ENCODE measurements at places on chromosomes 13 and 19.
A peak's percentile ranks its signal among the peaks of the same experiment; 100 is the strongest.

DNA sequence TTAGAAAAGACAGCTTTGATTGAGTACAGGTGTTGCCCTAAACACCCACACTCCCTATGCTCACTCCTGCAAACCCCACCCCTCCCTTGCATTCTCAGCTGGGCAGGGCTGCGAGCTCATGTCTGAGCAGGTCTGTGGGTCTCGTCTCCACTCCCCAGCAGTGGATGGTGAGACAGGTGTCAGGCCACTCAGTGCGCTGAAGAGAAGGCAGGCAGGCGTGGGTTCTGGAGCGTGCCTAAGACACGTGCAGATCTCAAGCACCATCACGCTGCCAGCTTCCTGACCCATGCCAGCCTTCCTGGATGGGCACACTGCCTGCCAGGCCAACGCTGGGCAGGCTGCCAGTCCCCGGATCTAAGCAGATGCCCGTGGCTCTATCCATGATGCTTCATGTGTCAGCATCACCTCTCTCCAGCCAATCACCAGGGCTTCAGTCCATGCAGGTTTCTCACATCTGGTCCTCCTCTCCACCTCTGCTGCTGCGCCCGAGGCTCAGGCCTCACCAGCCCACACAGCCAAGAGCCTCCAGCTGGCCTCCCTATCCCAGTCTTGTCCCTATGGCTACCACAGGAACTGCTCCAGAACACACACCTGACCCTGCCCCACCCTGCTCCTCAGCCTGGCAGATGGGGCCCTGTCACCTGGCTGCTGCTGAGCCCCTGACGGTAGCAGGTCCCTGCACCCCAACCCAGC, 42.6 kb downstream of the EPS15L1 start:
- DNase-seq: peak; percentile 6

GRCh38 chr19:41564515-41565378, 11.2 kb upstream of the CEACAM21 start:
- DNase-seq: no peak

DNA sequence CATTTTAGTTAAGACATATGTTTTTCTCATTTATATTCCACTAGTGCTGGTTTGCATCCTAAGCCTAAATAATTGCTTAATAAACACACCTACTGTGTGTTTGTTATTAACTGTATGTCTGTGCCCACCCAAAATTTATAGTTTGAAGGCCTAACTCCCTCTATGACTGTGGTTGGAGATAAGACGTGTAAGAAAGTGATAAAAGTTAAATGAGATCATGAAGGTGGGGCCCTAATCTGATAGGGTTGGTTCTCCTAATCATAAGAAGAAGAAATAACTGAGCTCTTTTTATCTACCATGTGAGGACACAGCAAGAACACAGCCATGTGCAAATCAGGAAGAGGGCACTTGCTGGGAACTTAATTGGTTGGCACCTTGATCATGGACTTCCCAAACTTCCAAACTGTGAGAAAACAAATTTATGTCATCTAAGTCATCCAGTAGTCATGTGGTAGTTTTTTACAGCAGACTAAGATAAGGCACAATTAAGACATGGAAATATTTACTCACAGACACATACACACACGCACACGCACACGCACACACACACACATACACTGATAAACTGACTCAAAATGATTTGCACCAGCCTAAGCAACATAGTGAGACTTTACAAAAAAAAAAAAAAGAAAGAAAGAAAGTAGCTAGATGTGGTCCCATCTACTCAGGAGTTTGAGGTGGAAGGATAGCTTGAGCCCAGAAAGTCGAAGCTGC, 662.1 kb downstream of the PCDH9 start:
- no peak for DNase-seq

- no peak for DNase-seq
Measured at GRCh38 chr19:49315111-49315510, 9.9 kb downstream of the SLC6A16 start.

DNA sequence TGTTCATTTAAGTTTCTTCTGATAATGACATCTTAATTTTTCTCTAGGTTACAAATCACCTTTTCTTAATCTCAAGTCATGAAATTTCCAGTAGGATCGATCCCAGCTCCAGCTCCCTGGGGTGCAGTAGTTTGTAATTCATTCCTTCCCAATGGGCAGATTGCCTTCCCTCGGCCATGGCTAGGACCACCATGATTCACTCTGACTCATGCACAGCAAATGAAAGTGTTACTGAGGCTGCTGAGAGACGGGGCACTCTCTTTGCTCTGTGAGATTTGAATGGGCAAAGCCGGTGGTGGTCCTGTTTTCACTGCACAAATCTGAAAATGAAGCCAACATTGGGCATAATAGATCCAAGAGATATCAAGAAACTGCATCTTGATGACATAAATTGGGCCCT, 202.8 kb upstream of the IRS2 start:
- DNase-seq: no peak

GRCh38 chr19:1065606-1066109, 1.3 kb upstream of the ARHGAP45 start:
- DNase-seq: no peak

DNA sequence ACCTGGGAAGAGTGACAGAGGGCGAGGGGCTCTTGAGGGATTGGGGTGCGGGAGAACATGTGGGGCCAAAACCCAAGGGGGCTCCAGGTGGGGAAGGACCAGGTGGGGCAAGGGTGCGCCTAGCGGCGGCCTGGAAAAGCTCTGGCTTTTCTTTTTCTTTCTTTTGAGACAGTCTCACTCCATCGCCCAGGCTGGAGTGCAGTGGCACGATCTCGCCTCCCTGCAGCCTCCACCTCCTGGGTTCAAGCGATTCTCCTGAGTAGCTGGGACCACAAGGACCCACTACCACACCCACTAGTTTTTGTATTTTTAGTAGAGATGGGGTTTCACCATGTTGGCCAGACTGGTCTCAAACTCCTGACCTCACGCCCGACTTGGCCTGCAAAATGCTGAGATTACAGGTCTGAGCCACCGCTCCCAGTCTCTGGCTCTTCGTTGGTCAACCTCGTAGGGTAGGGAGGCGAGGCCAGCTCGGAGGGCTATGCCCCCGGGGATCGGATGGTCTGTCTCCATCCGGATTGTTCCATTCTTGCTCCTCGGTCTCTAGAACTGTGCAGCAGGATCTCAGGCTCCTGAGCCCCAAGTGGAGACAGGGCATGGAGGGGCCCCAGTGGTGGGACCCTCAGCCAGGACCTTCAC, 3.7 kb downstream of the GADD45B start:
- DNase-seq: no peak

GRCh38 chr13:98083507-98083906, 59.4 kb upstream of the FARP1 start:
- DNase-seq: no peak

DNA sequence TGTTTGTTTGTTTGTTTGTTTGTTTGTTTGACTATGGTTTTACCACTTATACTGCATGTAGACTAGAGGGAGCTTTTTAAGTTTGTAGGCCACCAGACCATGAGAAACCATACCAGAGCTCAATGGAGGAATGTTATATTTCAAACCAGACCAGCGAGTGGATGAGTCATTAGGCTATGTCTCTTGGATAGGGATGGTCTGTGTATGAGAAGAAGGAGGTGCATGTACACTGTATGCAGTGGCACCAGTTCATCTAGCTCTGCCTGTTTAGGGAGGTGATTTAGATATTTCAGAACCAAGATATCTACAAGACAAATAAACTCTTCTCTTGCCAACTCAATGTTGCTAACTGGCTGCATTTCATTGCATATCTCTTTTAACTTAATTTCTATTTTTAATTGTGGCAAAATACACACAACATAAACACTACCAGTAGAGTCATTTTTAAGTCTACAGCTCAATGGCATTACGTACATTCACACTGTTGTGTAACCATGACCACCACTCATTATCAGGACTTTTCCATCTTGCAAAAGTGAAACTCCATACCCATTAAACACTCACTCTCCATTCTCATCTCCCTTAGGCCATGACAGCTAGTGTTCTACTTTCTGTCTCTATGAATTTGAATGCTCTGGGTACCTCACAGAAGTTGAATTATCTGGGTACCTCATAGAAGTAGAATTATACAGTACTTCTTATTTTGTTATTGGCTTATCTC, 29.2 kb downstream of the SYDE1 start:
- no peak for DNase-seq

GRCh38 chr13:28560612-28561011, 65.7 kb upstream of the FLT1 start:
- DNase-seq: no peak

DNA sequence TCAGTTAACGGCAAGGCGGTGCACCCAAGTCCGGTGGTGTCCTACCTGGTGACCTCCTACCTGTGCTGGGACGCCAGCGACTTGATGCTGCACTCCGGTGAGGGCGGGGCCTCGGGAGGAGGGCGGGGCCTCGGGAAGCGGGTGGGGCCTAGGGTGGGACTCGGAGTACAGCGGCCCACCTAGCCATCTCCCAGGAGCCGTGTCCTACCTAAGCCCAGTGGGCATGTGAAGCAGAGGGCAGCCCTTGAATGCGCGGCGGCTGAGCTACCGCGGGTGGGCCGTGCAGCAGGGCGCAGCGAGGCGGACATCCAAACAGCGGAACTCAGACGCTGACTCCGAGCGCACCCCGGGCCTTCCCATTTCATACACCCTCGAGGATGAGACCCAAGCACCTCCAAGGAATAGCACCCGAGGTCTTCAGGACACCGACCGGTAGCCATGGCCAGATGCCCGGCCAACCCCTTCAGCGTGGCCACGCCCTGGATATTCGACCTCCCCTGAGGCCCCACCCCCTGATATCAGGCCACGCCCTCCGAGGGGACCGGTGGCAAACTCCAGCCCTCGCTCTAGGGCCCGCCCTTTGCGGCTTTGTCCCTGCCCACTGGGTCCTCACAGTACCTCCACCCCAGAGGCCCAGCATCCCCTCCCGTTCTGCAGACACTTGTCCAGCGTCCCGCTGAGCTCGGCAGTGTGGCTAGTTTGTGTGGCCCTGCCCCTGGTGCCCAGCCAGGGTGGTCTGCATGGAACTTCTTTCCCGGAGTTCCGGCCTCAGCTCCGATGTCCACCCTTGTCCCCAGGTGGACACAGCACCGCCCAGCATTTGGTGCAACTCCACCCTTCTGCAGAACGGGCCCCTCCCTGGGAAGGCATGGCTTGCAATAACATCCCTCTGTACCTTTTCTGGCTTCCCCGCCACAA, 5.4 kb downstream of the KLK1 start:
- peak; percentile 39 for DNase-seq

DNA sequence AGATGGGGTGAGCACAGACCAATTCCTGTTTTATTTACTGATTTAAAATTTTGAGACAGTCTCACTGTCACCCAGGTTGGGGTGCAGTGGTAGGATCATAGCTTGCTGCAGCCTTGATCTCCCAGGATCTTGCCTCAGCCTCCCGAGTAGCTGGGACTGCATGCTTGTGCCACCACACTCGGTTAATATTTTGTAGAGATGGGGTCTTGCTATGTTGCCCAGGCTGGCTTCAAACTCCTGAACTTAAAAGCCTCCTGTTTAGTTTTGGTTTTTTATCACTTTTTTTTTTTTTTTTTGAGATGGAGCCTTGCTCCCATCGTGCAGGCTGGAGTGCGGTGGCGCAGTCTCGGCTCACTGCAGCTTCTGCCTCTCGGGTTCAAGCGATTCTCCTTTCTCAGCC, 4.7 kb downstream of the UBA52 start:
- no peak for DNase-seq

- DNase-seq: no peak
Measured at GRCh38 chr13:63455938-63456337, 2040.3 kb upstream of the PCDH20 start.

GRCh38 chr13:34152409-34152808, 334.5 kb downstream of the RFC3 start:
- no peak for DNase-seq

- no peak for DNase-seq
Measured at GRCh38 chr13:27266917-27267316, 3.7 kb upstream of the RASL11A start.

GRCh38 chr13:111114362-111115060, 599 bp upstream of the ARHGEF7 start:
- DNase-seq: no peak

DNA sequence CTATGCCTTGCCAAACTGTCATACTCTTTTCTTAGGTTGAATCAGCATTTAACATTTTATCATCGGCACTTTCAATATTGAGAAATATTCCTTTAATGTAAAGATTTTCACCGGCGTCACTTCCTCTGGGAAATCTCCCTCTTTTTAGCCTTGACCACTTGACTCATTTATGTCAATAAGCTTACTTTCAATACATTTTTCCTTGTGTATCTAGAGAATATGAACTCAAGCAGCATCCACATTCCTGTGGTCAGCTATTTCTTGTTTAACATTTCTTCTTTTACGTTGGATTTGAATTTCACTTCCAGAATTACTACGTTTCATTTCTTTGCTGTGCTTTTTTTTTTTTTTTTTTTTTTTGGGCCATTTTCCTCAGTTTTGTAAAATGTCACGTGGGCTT, 271.2 kb upstream of the HTR2A start:
- DNase-seq: no peak

DNA sequence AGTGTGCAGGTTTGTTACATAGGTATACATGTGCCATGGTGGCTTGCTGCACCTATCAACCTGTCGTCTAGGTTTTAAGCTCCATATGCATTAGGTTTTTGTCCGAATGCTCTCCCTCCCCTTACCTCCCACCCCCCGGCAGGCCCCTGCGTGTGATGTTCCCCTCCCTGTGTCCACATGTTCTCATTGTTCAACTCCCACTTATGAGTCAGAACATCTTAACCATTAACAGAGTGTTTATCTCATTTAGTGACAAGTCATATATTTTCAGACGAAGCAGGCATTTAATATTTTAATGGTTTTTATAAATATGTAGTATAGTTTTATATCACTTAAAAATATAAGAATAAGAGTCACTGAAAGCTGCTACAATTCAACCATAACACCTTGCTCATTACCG, 780.5 kb upstream of the ARGLU1 start:
- no peak for DNase-seq

DNA sequence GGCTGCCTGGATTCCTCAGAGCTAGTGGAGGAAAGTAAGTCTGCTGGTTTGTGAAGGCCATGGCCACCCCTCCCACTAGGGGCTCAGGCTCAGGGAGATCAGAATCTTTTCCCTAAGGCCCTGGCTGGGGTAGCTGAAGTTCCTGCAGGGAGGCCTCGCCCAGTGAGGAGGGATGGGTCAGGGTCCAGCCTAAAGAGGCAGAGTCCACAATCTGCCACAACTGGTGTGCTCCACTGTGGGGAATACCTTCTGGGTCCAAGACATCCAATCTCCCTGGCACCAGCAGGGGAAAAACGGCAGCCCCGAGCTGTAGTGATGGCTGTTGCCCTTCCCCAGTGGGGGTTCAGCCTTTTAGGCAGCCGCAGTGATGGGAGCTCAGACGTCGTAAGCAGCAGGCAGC, 23.2 kb downstream of the IGFL3 start:
- no peak for DNase-seq

- DNase-seq: no peak
Measured at GRCh38 chr13:37338726-37339385, 233.4 kb upstream of the CSNK1A1L start.

- DNase-seq: no peak
Measured at GRCh38 chr13:110466266-110466915, 95.1 kb downstream of the RAB20 start.

DNA sequence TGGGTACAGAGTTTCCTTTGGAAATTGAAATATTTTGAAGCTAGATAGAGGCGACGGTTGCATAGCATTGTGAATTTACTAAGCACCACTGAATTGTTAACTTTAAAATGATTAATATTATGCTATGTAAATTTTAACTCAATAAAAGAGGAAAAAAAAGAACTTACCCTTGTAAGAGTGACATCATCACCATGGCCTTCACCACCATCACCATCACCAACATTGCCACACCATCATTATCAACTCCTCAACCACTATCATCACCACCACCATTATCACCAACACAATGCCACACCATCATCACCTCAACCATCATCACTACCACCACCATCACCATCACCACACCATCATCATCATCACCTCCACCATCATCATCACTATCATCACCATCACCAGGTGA, 113.9 kb downstream of the TUBA3C start:
- DNase-seq: no peak

GRCh38 chr13:40527914-40528313, 138.5 kb downstream of the FOXO1 start:
- no peak for DNase-seq
